Body of pancreas (tissue), 4 donors: ENCODE measurements at places on chromosomes 7 and 10.

DNA sequence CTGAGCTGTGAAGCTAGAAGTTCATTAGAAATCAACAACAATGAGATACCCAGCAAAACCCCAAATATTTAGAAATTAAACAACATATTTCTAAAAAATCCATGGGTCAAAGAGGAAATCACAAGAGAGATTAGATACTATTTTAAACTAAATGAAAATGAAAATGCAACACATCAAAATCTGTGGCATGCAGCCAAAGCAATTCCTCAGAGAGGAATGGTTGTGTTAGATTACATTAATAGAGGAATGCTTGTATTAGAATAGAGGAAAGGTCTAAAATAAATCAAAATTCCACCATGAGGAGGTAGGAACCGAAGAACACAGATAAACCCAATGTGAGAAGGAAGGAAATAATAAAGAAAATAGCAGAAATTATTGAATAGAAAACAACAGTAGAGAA is 642.1 kb upstream of the GALNT17 start:
- DNase-seq: no peak

GRCh38 chr7:124702385-124702784 is 63.2 kb downstream of the GPR37 start:
- no peak for DNase-seq

DNA sequence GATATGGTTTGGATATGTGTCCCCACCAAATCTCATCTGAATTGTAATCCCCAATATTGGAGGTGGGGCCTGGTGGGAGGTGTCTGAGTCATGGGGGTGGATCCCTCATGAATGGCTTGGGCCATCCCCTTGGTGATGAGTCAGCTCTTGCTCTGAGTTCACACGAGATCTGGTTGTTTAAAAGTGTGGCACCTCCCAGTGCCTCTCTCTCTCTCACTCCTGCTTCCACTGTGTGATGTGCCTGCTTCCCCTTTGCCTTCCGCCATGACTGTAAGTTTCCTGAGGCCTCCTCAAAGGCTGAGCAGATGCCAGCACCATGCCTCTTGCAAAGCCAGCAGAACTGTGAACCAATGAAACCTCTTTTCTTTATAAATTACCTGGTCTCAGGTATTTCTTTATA is 4.8 kb upstream of the GCK start:
- no peak for DNase-seq

GRCh38 chr7:121116396-121116795 is 127.9 kb downstream of the CPED1 start:
- no peak for DNase-seq

DNA sequence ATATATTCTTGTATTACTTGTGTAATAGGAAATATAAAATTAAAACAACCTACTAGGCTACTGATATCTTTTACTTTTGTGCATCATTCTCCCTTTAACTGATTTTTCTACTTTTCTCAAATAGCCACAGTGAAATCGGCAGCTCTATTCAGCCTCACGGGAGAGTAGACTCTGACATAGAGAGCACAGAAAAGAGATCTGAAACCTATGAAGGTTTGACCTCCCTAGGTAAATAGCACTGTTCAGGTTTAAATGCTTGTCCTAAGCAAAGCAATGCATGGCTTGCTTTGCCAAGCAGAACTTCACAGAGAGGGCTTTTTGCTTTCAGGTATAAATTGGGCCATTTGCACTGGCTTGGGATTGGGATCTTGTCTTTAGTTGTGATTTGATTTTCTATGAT is 53.1 kb downstream of the ACADSB start:
- no peak for DNase-seq

- DNase-seq: no peak
Measured at GRCh38 chr10:18378766-18379165, 238.5 kb downstream of the CACNB2 start.

GRCh38 chr10:62244785-62245467 is 23.7 kb downstream of the RTKN2 start:
- peak; percentile 21 for DNase-seq

DNA sequence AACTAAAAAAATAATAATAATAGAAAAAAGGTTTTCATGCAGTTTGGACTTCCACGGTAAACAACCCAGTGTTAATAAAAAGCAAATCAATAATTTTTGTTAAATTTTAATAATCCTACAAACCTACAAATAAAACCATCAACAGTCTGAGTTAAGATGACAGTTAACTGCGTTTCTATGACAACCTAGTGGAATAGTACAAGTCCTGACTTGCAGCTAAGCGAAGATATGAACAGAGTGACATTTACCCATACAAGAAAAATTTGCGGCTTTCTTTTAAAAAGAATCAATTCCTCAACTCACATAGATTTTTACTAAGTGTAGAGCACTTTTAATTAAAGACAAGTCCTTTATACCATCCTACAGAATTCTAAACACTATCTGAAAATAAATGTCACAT is 35.6 kb downstream of the VPS41 start:
- no peak for DNase-seq

- no peak for DNase-seq
Measured at GRCh38 chr7:99042957-99043356, 101.0 kb downstream of the SMURF1 start.

GRCh38 chr10:122699796-122700455 is at the start of gene C10orf120:
C10orf120 (minus strand) TSS chr10:122699846; CDS start chr10:122699790, 56 bp downstream.
- no peak for DNase-seq

- peak; percentile 25 for DNase-seq
Measured at GRCh38 chr10:7666253-7667023, at the start of gene ITIH5. ITIH5 (minus strand) TSS chr10:7666966; CDS start chr10:7666892, 74 bp downstream.

DNA sequence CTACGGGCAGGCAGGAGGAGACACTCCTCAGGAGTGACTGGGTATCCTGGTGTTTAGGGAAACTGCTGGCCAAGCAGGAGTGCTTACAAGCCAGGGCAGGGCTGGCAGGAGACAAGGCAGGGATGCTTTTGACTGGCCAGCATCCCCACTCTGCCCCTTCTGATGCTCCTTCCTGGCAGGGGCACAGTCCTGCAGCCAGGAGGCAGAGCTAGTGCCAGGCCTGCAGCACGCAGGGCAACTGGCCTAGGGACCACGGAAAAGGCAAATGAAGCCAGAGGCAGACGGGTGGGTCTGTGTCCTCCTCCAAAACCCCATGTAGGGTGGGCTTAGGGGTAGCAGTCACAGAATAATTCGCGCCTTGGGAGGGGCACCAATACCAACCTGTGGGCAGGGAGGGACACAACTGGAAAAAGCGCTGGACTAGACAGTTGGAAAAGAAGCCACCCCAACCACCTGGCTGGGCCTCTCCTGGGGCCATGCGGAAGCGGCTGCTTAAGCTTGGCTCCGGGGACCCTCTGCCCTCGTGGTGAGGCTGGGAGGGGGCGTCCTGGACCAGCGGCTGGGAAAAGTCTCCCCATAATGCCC is 4.8 kb downstream of the IMPDH1 start:
- DNase-seq: peak; percentile 40

GRCh38 chr10:49139846-49140195 is 6.0 kb upstream of the FAM170B start:
- DNase-seq: no peak

GRCh38 chr7:55423891-55424290 is 58.8 kb downstream of the LANCL2 start:
- no peak for DNase-seq

GRCh38 chr10:10722422-10722821 is 295.2 kb upstream of the CELF2 start:
- DNase-seq: no peak

DNA sequence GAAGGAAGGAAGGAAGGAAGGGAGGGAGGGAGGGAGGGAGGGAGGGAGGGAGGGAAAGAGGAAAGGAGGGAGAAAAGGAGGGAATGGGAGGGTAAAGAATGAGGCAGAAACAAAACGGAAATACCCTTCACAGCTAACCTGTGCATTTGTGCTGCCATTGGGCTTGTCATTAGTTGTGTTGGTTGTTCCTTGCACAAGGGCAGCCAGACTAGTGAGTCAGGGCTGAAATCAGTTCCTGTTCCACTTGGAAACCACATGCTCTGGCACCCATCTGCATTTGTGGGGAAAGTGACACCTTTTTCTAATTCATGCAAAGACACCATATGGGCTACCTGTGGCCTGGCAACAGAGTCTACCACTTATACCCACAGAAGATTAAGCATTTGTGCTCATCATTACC is 1004.0 kb upstream of the C7orf33 start:
- no peak for DNase-seq

DNA sequence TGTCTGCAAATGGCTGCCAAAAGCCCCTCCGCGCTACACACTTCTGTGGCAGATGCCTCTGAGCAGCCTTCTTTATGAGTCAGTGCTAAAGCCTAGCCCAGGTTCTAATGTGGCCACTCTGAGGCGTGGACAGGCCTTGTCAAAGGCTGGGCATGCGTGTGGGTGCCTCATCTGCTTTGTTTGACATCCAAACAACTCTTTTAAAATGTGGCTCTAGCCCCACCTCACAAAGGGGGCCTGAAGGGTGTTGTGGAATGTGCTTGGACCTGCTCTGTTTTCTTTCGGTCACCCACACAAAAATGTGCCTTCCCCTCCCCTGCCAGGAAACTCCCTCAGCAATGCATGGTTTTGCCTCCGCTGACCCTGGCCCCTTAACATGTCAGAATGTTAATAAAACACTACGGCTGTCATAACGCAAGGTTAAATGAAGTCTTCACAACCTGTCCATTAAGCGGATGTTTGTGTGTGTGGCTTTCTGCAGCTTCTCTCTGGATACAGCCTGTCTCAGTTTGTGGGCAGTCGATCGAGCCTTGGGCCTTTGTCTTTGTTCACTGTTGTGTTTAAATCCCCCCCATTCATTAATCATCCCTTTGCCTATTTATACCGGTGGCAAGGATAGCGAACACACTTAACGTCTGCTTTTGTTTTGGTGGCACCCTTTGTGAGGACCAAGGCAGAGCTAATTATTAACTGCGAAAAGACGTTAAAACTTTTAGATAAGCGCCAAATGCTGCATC is 718.9 kb downstream of the LRMDA start:
- peak; percentile 53 for DNase-seq

DNA sequence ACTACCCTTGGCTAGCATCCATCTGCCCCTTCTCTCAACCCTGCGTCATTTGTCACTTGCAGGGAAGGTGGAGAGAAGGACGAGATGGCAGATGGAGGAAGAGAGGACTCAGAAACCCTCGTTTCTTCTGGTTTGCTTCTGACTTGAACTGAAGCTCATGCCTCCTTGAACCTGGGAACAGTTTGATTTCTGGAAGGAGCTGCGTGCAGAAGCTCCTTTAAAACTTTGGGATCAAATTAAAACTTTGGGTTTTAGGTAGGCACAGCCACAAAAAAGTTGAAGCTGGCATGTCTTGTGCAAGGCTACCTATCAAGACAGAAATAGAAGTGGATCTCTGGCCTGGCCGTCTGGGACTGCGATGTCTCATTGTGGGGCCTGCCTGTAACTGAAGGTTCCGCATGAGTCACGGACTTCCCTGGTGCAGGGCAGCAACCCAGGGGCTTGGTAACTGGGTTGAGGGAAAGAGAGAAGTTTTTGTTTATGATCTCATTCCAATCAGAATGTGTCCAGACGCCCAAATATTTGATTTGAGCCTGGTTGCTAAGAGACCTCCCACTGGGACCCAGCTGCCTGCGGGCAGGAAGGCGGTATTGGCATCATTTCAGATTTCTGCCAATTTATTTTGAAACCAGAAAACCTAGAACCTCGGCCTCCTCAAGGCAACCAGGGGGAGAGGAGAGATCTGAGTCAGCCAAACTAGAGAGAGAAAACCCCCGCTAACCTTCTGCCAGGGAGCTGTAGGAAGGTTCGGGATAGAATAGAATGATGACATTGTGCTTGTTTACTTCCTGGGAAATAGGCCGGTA is 15.8 kb upstream of the CAMK1D start:
- peak; percentile 86 for DNase-seq

DNA sequence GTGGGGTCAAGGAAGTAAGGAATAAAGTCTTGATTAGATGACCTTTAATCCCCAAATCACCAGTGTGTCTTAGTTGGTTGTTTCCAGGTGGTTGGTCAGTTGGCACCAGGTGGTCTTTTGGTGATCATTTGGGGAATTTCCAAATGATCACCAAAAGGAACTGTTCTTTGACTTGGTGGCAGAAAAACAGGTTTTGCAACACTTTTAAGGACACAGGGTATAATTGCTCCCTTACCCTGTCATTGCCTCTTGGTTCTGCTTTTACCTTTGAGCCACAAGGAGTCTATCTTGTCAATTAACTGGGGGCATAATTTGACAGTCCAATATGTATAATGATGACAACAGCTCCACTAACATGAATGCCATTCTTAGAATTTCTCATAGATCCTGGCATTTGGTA is 104.2 kb downstream of the ADK start:
- no peak for DNase-seq

DNA sequence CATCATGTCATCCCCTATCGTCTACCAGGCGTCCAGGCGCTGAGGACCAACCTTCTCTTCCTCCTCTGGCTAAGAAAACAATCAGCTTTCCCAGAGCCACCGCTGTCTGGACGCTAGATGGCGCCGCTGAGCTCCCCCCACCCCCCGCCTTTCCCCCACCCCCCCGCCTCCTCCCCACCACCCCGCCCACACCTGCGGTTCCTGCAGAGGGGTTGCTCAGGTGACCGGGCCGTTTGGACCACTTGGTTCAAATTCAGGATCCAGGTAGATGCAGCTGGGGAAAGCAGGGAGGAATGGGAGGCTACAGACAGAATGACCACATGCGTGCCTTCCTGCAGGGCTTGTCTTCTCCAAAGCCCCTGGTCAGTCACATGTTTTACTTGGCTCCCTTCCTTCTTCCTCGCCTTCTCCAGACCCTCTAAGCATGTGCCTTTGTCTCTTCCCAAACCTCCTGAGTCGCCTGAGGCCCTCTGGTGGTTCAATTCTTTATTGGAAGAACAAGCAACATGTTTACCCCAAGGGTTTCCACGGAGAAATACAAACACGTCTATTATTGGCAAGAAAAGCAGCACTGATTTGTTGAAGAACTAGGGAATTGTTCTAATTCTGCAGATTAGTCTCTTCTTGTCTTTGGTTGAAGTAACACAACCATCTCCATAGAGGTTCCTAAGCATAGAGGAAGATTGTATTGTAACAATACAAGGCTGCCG is 24.7 kb downstream of the AOC1 start:
- DNase-seq: peak; percentile 43

- no peak for DNase-seq
Measured at GRCh38 chr10:21727452-21728168, 193.6 kb downstream of the MLLT10 start.

- no peak for DNase-seq
Measured at GRCh38 chr10:28367413-28367812, 64.5 kb upstream of the MPP7 start.

DNA sequence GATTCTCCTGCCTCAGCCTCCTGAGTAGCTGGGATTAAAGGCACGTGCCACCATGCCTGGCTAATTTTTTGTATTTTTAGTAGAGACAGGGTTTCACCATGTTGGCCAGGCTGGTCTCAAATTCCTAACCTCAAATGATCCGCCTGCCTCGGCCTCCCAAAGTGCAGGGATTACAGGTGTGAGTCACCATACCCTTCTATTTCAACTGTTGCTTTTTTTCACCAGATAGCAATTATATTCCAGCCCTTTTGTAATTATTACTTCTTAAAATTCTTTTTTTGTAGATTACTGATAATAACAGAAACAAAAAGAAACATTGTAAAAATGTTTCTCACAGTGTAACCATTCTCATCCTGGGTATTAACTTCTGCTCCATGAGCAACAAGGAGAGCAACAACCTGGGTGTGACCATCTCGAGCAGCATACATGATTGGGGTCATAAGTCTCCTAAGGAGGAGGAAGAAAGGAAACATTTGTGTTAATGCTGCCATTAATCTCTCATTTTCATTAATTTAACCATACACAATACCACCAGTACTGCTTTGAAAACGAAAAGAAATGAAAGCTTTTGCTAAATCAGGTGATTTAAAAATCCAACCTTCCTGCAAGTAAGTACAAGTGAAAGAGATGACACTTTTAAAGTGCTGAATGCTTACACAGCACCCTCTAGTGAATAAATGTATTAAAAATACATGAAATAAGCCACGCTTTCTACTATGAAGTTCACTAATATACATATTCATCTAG is 41.8 kb downstream of the ASZ1 start:
- no peak for DNase-seq

- DNase-seq: peak; percentile 50
Measured at GRCh38 chr10:28375399-28376354, 72.8 kb upstream of the MPP7 start.
